ENCODE measurements at places on chromosomes 1 and 21. TPM values are rescaled to one million over a fixed set of nuclear protein-coding genes. Genes with fewer than 3 reads are reported as not detected.

DNA sequence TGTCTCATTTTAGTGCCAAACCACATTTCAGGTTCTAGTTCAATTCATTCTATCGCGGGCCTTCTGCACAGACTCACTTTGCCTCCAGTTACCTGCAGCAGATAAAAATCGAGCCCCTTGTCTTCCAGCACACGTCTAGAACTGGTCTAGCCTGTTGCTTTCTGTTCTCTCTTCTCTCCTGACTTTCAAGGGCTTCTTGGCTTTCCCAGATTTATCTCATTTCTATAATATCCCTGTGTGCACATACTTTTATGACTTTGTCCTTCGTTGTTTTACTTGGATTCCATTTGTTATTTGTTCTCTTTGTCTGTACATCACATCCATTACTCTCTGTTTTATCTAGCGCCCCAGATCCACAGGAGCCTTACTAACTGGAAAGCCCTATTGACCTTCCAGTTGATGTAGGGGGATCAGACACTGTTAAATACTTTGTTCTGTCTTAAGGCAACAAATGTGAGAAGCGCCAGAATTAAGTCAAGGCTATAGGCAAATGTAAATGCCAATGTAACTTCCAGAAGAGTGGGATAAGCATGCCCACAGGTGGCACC lies 284.5 kb upstream of the ADGRL4 start:
- no peak for ATAC-seq

- ATAC-seq = peak; percentile 53
Observed at GRCh38 chr1:30748098-30748698, 9.4 kb downstream of the LAPTM5 start.

DNA sequence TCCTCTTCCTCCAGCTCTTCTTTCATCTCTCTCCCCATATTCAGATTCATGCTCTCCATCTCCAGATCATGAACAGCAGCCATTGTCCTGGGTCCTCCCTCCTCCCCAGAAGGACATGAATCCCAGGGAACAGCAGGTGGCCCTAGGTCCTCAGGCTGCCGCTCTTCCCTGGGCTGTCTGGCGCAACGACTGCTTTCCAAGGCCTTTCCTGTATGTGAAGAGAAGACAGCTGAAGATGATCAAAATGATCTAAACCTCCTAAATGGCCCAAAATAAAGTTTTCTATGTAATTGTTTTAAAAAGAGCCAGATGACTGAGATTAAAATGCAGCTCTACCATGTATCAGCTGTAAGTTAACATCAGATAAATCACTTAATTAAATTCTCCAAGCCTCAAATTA lies 22.5 kb downstream of the RHBDL2 start:
- no peak for ATAC-seq

DNA sequence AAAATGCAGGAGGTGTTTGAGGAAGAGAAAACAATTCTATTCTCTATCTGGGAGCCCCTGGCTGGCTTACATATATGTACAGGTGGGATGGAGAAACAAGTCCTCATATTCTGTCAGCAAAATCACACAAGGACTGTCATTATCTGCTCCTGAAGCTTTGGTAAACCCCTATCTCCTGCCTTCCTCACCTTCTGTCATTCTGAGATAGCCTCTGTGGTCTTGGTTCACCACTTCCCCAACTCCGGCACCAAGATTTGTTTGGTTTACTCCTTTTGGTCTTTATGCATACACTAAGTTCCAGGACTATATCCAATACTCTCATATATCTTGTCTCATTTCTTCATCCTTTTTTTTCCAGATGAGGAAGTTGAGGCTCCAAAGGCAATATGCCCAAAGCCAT lies 551.1 kb downstream of the PLPP3 start:
- ATAC-seq = no peak

DNA sequence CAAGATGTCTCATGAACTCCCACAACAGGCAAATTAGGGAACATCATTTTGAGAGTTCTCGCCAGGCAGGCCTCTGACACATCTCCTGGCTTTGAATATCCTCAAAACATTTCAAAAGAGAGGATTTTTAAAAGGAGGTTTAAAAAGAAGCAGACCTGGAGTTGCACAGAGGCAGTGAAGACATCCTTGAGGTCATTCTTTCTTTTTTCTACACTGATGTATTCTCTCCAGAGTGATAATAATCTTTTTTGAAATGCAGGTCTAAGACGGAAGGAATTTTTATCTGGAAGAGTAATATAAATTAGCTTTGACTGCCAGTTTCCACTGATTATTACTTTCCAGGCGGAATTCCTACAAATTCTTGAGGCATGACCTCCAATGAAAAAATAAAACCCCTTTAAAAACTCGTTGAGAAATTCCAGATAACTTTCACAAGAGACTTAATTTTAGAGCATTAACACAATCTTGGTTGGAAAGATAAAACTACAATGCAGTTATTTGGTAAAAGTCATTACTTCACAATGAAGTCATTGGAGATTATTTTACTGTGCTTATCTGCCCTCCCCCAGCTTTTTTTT lies 125.0 kb downstream of the LYPLAL1 start:
- ATAC-seq = no peak

GRCh38 chr1:12052008-12052573 lies 11.0 kb upstream of the TNFRSF8 start:
- ATAC-seq = peak; percentile 84

DNA sequence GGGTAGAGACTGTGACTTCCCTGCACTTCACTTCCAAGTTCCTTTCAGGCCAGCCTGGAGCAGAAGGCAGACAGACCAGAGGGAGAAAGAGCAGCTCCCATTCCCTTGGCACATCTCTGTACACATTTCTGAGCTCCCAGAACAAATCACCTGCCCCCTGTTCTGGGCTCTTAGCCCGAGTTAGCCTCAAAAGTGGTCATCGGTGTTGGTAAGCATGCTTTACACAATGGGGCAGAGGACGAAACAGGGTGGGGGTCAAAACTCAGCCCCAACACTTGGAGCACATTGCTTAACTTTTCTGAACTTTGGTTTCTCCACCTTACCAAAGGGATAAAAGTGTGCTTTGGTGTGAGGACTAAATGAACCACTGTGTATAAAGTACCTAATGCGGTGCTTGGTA lies 98.7 kb downstream of the DAB1 start:
- ATAC-seq = no peak

- ATAC-seq = no peak
Observed at GRCh38 chr1:68808351-68808750, 311.5 kb upstream of the DEPDC1 start.

The NUF2 gene
- 8.6 TPM for total RNA-seq

The CD1E gene
- total RNA-seq = not detected

The CTNNBIP1 gene
- total RNA-seq = 175 TPM

The GABRD gene
- 0.36 TPM for total RNA-seq

The RYR2 gene
- 0.28 TPM for total RNA-seq

The FABP3 gene
- total RNA-seq = 0.36 TPM

All from esophagus mucosa (tissue), 1 donor.